ENCODE measurements at places on chromosomes 3 and 15. TPM values are rescaled to one million over a fixed set of nuclear protein-coding genes. Genes with fewer than 3 reads are reported as not detected.
A peak's percentile ranks its signal among the peaks of the same experiment; 100 is the strongest.

GRCh38 chr3:69772152-69772867 is 33.0 kb downstream of the MITF start:
- H3K27ac ChIP-seq = no peak overlapping the region
- H3K27me3 ChIP-seq = no peaks in the 10 kb centered on the region
- peaks cover 21% of the 10 kb centered on the region for H3K4me1 ChIP-seq
- no peak for DNase-seq
- no peaks in the 10 kb centered on the region for H3K36me3 ChIP-seq
- H3K4me3 ChIP-seq = no peak overlapping the region

DNA sequence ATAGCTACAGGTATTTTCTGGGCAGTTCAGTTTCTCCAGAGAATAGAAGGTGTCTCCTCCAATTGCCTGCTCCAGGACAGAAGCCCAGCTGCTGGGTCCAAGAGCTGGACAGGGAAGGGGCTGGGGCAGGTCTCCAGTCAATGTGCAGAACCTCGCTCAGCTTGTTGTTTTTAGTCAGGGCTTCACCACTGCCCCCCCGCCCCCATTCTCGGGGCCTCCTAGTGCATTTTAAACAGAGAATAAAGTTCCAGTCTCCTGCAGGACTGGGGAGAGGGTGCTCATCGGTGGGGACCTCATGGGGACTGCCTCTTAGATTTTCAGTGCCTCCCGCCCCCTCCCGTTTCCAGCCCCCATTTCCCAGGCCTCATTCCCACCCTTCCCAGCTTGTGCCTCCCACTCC is 216.6 kb downstream of the XXYLT1 start:
- H3K4me3 ChIP-seq = no peak overlapping the region
- no peaks in the 10 kb centered on the region for H3K4me1 ChIP-seq
- no peaks in the 10 kb centered on the region for H3K27me3 ChIP-seq
- H3K27ac ChIP-seq = no peak overlapping the region
- no peaks in the 10 kb centered on the region for H3K36me3 ChIP-seq

DNA sequence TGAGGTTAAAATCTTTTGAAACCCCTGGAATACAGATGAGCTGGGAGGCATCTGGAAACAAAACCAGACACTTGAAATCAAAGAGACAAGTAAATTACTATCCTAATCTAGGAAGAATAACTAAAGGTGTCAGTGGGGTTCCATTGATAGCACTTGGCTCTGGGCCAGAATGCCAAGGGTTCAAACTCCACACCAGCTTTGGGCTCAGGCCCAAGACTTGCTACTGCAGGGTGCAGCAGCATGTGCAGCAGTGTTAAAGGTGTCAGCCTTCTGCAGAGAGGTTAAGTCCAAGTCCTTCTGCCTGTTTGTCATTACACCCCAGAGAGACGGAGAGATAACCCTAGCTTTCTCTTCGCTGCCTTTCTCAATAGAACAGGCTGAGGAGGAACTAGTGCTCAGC is 273.9 kb downstream of the TIGIT start:
- no peaks in the 10 kb centered on the region for H3K36me3 ChIP-seq
- DNase-seq = no peak
- H3K27ac ChIP-seq = no peak overlapping the region
- no peaks in the 10 kb centered on the region for H3K4me1 ChIP-seq

- peak overlapping the region; percentile 92 for H3K27ac ChIP-seq
- H3K4me1 ChIP-seq = peaks cover 22% of the 10 kb centered on the region
- H3K36me3 ChIP-seq = peaks cover 7% of the 10 kb centered on the region
- H3K27me3 ChIP-seq = no peaks in the 10 kb centered on the region
- no peak overlapping the region for H3K4me3 ChIP-seq
- peak; percentile 83 for DNase-seq
These were observed 78.3 kb downstream of the SMAD6 start for GRCh38 chr15:66780172-66780972.

DNA sequence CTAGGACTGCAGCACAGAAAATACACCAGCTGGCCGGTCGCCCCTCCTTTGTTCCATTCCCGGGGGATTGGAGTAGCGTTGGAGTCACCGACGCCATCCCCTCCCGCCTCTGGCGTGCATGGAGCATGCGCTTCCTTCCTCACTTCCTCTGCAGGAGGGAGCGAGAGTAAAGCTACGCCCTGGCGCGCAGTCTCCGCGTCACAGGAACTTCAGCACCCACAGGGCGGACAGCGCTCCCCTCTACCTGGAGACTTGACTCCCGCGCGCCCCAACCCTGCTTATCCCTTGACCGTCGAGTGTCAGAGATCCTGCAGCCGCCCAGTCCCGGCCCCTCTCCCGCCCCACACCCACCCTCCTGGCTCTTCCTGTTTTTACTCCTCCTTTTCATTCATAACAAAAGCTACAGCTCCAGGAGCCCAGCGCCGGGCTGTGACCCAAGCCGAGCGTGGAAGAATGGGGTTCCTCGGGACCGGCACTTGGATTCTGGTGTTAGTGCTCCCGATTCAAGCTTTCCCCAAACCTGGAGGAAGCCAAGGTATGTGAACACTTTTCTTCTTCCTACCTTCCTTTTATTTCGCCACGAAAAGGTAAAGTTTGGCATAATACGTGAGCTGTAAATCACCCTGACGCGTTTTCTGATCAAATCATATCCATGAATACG is at the start of gene SCG3:
TSS of gene SCG3 (plus strand) at position 201 of the 661 bp plus-strand sequence. CDS start at position 454, 253 bp downstream.
- no peaks in the 10 kb centered on the region for H3K27me3 ChIP-seq
- DNase-seq = peak; percentile 75
- no peak within 1 kb of the TSS for H3K4me3 ChIP-seq
- H3K27ac ChIP-seq = no peak within 1 kb of the TSS

- no peak overlapping the region for H3K4me3 ChIP-seq
- no peaks in the 10 kb centered on the region for H3K4me1 ChIP-seq
- no peaks in the 10 kb centered on the region for H3K36me3 ChIP-seq
- no peak overlapping the region for H3K27ac ChIP-seq
These were observed 87.8 kb downstream of the SHOX2 start for GRCh38 chr3:158018462-158018861.

DNA sequence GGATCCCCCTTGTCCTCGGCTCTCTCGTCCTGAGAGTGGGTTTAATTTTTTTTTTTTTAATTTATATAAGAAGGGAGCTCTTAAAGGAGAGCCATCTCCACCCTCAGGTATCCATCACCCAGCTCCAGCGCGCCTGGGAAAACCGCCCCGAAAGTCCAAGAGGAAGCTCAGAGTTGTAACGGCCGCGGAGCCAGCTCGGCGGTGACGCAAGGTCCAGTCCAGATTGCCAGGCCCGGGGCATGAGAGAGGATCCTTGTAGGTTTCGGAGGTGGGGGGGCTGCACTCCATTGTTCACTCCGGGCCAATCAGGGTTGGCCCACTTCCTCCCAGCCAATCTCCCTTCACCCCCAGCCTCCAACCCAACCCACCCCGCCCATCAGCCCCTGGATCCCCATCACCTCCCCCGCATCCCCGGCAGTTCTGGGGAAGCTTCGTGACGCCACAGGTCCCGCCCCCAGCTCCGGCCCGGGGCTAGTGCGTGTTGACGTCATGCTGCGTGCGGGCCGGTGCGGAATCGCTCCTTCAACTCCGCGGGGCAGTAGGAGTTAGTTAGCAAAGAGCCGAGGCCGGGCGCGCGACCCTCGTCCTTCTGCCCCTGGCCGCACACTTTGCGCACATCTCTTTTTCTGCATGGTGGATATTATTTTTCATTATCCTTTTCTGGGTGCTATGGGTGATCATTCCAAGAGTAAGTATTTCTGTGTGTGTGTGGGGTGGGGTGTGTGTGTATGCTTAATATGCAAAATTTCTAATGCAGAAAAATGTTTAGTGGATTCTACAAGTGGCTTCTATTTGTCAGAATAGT is at the start of gene ISL2:
TSS of gene ISL2 (plus strand) at position 520 of the 805 bp plus-strand sequence. CDS start at position 631, 111 bp downstream.
- H3K27me3 ChIP-seq = peaks cover 73% of the 10 kb centered on the region
- no peak for DNase-seq
- H3K27ac ChIP-seq = no peak within 1 kb of the TSS
- H3K36me3 ChIP-seq = no peaks in the 10 kb centered on the region
- no peak within 1 kb of the TSS for H3K4me3 ChIP-seq

DNA sequence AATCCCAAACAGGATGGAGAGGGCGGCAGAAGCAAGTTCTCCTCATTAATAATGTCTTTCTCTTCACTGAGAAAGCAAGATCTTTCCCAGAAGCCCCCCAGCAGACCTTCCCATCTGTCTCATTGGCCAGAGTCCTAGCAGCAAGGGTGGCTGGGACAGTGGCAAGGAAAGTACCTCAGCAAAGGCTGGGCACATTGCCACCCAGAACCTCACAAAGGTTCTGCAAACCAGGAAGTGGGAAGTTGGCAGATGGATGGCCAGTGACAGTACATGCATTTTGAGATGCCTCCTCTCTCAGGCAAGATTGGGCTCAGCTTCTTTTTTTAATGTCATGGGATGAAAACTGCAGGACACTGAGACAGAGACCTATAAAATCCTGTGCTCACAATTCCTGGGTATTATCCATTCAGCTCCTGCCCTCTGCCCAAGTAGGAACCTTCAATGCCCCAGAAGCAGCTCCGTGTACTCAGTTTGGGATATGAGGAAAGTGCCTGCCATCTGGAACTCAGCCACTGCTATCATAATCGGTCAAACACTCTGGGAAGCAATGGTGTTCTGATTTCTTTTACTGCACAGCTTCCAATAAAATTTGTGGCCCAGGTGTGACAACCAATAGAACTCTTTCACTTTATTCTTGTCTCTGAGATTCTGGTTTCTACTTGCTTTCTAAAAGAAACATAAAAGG is 25.5 kb downstream of the DPH3 start:
- peak overlapping the region; percentile 28 for H3K27ac ChIP-seq
- no peak overlapping the region for H3K4me3 ChIP-seq
- H3K36me3 ChIP-seq = no peaks in the 10 kb centered on the region
- DNase-seq = no peak
- peaks cover 1% of the 10 kb centered on the region for H3K4me1 ChIP-seq
- no peaks in the 10 kb centered on the region for H3K27me3 ChIP-seq

CLDN18 gene
- not detected for total RNA-seq

GHSR gene
- not detected for total RNA-seq
